ENCODE measurements at places on chromosomes 3 and 15.

GRCh38 chr3:148330542-148330941 is 367.2 kb upstream of the AGTR1 start:
- DNase-seq, result no peak

DNA sequence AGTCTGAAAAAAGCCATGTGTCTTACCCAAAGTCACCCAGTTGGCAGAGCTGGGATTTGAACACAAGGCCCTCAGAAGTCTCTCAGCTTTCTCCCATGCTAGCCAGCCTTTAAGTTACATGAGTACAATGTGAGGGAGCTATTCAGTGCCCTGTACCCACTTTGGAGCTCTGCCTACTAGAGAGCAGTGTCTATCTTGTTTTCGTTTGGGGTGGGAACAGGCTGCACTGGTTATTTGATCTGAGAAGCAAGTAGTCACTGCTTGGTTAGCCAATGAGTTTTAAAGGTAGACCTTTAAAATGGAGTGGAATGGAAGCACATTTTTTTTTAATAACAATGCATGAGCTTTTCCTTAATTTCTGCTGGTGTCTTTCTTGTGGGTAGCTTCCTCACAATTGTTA is 231.1 kb upstream of the BHLHE40 start:
- no peak for DNase-seq

- no peak for DNase-seq
These were observed 200.6 kb upstream of the ZBTB20 start for GRCh38 chr3:115347737-115348136.

- no peak for DNase-seq
These were observed 589 bp upstream of the SENP5 start for GRCh38 chr3:196867155-196867506.

DNA sequence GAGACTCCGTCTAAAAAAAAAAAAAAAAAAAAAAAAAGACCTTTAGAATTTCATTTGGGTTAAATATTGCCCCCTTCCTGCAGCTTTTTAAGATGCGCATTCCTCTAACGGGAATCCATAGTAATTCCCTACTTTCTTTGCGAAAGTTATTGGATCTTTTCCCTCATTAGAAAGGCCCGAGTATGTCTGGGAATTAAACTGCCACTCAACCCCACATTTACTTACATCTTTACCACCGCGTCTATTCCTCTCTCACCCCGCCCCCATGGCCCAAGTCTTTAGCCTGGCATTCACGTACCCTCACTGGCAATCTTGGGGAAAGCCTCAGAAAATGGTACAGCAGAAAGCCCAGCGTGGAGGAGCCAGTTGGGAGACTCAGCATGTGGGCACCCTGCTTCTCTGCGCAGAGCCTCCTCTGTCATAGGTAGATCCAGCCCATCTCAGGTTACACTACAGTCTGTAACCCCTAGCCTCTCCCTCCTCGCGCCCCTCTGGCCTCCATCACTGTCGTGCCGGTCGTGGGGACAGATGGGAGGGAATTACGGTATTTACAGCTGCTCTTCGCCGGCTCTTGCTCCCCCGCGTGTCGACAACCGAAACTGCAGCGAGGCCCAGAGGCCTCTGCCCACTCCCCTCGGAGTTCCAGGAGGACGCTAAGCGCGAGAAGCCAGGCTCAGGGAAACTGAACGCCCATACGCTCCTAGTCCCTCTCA is 6.4 kb upstream of the ANKDD1A start:
- DNase-seq, result peak; percentile 79

- no peak for DNase-seq
These were observed 194.9 kb downstream of the ROBO1 start for GRCh38 chr3:79572930-79573329.

DNA sequence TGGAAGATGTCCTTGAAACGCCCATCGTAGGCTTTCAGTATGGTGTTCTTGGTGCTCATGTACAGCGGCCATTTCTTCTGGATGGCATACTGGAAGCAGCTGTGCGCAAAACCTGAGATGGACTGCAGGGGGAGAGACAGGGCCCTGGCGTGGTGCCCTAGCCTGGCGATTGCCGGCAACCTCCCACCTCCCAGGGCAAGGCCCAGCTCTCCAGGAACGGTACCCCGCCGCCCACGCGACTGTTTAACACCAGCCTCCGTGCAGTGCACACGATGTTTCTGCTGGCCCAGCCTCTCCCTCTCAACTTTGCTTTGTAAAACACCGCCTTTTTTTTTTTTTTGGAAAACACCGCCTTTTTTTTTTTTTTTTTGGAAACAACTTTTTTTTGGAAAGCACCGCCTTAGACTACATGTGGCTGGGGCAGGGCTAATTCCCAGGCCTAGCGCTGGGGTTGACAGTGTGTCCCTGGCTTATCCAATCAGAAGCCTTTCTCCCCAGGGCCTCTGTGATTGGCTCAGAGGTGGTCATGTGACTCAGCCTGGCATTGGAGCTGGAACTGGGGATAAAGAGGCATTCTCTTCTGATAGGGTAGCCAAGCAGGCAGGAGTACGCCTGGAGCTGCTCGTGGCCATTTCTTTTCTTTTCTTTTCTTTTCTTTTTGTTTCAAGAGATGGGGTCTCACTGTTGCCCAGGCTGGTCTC is 14.7 kb downstream of the IDH2 start:
- no peak for DNase-seq

- DNase-seq, result no peak
These were observed 44.6 kb downstream of the ZIC4 start for GRCh38 chr3:147361454-147362420.

GRCh38 chr3:64443546-64444381 is 218.5 kb upstream of the PRICKLE2 start:
- no peak for DNase-seq

DNA sequence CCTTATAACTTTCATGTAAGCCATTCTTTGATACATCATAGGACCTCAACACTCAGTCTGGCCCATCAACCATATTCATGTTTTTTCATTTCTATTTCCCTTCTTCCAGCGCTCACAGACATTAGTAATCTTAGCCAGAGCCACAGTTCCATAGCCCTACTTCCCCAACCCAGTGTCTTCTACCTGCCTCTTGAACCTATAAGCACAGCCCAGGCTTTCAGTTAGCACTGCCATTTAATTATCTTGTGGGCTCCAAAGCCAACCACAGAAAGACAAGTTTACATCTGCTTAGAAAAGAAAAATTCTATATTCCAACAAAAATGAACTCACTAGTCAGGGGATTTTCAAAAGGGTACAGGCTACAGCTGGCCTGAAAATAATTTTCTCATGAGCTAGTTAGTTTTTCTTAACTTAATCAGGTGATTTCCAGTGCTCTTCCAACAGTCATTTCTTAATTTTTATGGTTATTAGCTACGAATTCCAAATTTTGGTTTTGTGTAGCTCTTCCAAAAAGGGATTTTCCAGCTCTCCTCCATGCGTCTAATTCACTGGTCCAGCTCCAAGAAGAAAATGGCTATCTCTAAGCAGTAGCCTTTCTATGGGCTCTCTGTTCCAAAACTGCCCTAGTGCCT is 13.7 kb downstream of the CD200 start:
- no peak for DNase-seq

DNA sequence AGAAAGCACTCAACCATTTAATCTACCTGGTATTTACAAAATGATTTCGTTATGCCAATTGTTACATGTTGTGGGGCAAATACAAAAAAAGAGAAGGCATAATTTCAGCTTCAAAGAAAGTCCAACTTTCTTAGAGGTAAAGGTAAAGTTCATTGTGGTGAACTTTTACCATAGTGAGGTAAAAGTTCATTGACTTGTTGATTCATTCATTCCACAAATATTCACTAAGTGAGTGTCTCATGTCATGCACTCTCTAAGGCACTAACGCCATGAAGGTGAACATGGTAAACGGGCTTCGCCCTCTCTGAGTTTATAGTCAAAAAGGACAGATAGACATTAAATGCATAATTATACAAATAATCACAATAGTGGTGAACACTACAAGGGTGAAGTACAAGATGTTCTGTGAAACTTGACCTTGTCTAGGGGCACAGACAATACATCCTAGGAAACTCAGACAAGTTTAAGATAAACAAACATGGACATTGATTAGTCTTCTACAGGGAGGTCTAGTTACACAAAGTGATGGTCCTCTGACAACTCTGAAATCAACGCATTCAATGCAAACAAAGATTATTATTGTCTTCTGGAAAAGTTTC is 378.6 kb downstream of the MAGI1 start:
- no peak for DNase-seq

DNA sequence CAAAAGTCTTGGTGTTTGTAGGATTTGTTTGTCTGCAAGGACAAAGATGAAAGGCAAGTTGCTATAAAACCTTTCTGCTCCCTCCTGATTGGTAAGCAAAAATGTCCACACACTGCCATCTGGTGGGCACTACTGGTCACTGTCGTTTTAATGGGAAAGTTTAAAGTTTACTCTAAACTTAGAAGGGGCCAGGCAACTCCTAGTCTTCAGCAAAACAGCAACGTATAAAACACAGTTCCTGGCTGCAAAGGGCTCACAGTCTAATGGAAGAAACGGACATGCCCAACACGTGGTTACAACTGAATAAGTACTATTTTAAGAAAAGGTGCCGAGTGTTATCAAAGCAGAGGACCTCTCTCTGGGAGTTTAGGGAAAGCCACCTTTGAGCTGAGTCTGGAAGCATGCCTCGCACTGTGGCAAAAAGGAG is 23.7 kb upstream of the TPRG1 start:
- peak; percentile 56 for DNase-seq

GRCh38 chr3:46504789-46505188 is 7.0 kb downstream of the RTP3 start:
- DNase-seq, result no peak

GRCh38 chr15:52558196-52558595 is 10.6 kb downstream of the ARPP19 start:
- DNase-seq, result no peak

DNA sequence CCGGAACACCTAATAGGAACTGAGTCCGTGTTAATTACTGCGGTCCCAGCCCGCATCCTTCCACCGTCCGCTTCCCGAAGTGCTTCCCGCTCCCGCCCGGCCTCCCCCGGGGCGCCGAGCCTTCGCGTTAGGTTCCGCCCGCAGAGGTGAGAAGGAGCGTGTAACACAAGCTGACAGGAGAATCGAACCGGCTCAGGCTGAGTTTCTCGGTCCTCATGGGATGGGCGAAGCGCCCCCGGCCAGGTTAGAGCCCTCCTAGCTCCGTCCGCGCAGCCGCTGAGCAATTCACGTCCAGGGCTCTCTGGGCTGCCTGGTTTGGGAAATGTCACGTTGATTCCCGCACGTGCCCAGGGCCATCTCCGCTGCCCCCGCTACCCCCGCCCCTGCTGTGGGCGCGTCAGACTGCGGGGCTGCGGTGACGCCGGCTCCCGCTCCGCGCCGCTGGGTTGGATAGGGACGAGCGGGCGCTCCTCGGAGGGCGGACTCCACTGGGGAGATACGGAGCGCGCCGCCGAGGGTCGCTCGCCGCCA is 954 bp downstream of the CLDN11 start:
- DNase-seq, result no peak

DNA sequence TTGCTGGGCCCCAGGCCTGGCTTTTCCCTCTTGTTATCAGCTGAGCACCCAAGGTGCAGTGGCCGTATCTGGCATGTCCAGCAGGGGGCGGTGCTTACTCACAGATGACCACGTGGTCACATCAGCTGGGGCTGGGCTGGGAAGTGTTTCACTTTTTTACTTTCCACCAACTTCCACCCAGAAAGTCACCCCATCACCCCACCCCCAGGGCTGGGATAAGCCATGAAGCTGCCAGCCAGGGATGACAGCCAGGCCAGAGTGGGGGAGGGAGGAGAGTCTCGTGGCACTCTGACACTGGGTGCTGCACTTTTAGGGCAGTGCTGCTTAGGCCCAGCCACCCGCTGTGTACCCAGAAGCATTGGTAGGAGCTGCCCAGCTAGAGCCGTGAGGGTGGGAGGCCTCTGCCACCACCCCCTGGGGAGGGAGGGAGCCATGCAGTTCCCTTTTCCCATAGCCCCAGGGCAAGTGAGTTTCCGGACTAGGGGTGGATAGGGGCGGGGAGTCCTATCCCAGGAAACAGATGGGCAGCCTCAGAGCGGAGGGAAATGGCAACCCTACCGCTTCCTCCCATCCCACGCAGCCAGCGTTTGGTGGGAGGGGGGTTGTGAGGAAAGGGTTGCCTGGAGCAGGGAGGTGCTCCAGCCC is 6.1 kb downstream of the PPCDC start:
- peak; percentile 84 for DNase-seq

DNA sequence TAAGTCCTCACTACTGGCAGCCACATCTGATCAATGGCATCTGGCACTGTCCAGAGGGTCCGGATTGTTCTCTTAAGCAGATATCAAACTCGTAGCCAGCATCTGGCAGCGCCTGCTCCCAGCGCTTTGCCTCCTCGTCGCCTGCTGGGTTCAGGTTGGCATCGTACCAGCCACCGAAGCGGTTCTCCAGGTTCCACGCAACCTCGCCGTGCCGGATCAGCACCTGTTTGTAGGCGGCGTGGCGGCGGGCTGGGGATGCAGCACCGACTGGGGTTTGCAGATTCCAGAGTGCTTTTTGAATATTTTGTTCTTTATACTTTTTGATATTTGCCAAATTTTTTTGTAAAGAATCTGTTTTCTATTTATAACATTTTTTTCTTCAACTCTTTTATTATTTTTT is 111.6 kb downstream of the NR2F2 start:
- no peak for DNase-seq

GRCh38 chr15:33078607-33079006 is 115.9 kb downstream of the FMN1 start:
- DNase-seq, result no peak
